ENCODE measurements at places on chromosomes 7 and 10.

DNA sequence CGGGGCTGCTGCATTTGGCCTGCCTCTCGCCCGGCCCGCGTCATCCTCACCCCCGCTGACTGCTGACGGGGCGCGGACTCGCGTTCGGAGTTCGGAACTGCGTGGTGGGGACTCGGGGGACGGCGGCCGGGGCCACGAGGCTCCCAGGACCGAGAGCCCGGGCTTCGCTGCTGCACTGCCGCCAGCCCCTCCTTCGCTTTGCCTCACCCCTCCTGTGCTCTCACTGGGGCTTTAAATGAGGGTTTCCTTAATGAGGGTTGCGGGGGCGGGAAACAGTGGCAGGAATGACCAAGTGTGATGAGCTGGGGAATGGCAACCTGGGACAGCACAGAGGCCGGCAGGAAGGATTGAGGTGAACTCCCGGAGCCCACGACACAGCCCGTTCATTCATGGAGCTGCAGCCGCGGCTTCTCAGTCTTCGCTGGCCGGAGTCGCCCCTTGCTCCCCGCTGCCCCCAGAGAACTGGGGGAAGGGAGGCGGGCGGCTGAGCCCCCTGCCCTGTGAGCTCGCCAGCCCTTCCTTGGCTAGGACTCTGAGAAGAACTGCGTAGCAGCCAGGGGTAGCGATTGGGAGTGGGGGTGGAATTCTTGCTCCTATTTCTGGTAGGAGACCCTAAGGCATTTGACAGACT lies 1.5 kb upstream of the LRRC4 start:
- DNase-seq, result peak; percentile 45

- DNase-seq, result no peak
These were observed 208.7 kb upstream of the PHYHIPL start for GRCh38 chr10:58967551-58968388.

DNA sequence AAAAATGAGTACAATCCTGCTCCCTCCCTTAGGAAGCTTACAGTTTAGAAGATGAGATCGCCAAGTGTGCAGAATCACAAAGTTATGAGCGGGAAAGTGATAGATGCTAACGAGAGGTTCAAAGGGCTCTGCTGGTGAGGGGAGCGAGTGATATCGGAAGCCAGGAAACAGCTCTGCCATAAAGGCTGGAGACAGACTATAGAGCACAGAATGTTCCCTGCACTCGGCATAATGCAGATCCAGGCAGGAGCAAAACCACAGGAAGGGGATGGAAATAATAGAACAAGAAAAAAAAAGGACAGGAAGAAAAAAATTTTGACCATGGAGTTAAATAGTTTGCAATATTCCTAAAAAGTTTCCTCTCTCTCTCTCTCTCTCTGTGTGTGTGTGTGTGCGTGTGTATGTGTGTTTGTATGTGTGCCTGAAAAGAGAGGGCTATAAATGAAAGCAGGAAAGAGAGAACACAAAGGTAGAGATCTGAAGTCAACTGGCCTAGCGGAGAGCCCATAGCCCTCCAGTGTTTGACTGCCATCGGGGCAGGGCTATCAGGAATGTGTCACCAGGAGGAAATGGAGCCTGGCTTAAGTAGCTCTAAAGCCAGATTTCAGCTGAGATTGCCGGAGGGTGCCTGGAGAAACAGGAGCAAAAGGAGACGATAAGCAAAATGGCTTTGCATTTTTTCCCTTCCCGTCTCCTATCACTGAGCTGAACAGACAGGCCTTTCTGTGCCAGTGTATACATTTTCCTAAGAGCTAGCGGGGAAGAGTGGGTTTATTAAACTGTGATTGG lies 175.8 kb upstream of the LYZL1 start:
- no peak for DNase-seq

GRCh38 chr7:25775570-25775969 lies 376.4 kb upstream of the NFE2L3 start:
- DNase-seq, result no peak

DNA sequence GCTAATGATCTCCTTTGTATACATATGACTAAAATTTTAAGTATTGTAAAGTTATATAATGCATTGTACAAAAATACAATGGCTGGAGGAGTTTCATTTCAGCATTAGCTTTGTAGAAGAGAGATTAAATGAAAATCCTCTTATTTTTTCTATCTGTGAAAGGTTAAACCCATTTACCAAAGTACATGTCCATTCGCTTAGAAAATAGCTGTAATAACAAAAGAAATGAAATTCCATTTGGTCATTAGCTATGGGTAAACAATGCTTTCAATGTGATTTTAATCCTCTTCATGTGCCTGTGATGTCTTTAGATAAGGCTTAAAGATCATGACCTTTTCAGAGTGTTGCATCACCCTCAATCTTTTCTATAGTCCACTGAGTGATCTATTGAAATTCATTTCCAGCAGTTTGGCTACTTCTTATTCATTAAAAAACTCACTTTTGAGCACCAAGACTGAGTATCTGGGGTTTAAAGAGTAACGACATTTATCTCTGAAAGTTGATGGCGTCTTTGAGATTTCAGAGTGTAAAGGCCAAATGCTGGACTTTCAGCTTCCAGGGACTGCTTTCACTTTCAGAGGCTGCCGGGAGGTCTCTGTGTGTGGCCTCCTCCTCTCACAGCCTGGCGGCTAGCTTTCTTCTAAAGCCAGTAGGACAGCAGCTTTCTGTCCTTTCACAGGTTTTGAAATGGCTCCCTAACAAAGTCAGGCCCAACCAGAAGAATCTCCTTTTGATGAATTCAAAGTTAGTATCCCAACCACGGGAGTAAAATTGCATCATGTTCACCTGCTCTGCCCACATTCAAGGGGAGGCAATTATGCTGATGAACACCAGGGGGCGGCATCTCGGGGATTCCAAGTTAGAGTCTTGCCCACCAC lies 701.4 kb upstream of the COBL start:
- DNase-seq, result peak; percentile 1
